ENCODE measurements at places on chromosomes 7 and 10.

GRCh38 chr7:137850972-137851945 lies 4.5 kb upstream of the DGKI start:
- DNase-seq: no peak

GRCh38 chr7:110502888-110503465 lies 588.0 kb upstream of the LRRN3 start:
- DNase-seq: no peak

DNA sequence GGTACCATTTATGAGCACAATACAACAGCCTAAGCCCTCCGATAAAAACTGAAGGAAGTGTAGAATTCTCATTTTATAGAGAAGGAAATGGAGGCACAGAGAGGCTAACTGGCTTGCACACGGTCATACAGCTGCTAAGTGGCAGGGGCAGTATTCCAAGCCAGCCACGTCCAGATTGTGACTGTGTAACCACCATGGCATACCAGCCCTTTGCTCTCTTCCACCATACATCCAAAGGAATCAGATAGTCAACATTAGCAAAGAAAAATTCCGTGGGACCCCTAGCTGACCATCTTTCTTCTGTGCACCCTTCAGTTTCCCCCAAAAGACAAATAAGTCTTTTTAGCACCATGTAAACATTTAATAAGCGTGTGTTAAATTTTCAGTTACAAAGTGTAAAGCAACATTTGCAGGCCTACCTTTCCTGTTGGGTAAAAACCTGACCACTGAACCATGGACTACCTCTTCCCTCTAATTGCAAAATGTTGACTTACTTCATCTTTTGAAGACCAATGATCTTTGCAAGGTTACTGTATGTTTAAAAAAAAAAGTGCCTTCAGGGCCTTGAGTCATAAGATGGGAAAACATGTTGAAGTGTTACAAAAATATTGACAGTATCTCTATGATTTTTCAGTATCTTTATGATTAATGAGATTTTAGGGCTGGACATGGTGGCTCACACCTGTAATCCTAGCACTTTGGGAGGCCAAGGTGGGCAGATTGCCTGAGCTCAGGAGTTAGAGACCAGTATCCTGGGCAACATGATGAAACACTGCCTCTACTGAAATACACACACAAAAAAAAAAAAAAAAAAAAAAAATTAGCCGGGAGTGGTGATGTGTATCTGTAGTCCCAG lies 24.3 kb upstream of the PDZD8 start:
- no peak for DNase-seq

- DNase-seq: no peak
Observed at GRCh38 chr10:68221196-68221595, 10.7 kb downstream of the ATOH7 start.

DNA sequence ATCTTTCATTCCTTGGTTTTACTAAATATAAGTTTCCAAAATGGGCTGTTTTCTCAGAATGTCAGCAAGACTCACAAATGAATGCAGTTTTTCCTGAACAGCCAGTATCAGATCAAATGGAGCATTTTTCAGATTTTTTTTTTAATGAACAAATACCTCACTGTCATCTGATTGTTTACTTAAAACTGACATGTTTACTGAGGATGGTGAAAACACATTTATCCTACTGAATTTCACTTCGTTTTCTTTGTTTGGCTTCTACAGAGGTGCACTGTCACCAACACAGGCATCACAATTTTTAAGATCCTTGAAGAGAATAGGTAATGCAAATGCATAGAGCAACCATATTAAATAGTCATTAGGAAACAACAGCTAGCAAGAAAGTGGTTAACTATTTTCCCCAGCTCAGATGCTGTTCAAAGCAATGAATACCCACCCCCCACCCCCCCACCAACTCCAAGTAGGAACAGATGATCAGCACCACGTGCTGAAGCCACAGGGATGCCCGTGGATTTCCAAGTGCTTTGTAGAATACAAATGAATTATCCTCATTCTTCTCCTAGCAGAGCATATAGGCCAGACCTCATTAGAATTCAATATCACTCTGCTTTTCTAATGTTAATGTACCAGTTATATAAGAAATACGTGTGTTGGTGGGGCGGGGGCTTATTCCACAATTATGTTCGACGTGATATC lies 205.9 kb downstream of the SKAP2 start:
- no peak for DNase-seq
